ENCODE measurements at places on chromosomes 2 and 18. TPM values are rescaled to one million over a fixed set of nuclear protein-coding genes. Genes with fewer than 3 reads are reported as not detected.

DNA sequence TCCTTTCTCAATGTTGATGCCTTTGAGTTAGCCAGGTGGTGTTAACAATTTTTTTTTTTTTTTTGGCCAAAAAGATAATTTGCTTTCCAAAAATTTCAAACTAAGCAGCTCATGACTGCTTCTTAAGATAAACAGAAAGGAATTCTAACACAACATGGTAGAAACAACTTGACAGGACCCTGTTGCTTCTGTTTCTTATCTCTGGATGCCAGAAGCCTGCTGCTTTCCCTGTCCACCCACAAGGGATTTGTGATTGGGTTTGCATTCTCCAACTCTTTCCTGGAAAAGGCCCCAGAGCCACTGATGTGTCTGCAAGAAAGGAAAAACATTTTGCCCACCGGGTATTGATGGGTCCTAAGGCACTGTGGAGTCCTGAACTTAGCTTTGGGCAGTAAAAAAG is 217.2 kb upstream of the PKDCC start:
- DNase-seq = no peak

Gene CFAP210
- not detected for total RNA-seq

GRCh38 chr2:48016225-48017019 is 110.1 kb upstream of the FBXO11 start:
- no peak for DNase-seq

GRCh38 chr2:110865188-110865587 is 132.8 kb downstream of the ACOXL start:
- no peak for DNase-seq

GRCh38 chr2:191108331-191108730 is 42.5 kb downstream of the STAT4 start:
- no peak for DNase-seq

GRCh38 chr2:28442328-28442727 is 49.7 kb downstream of the FOSL2 start:
- no peak for DNase-seq

- no peak for DNase-seq
These were observed 62.5 kb downstream of the REEP1 start for GRCh38 chr2:86274918-86275275.

Gene SKOR2
- total RNA-seq = not detected

- DNase-seq = no peak
These were observed 370.2 kb upstream of the LYPD1 start for GRCh38 chr2:133040170-133040569.

- DNase-seq = no peak
These were observed 456.2 kb downstream of the EPHA4 start for GRCh38 chr2:221115944-221116343.

GRCh38 chr2:198807131-198807530 is 650.6 kb downstream of the SATB2 start:
- DNase-seq = no peak

Measured in urinary bladder (tissue), 4 donors.